Gastrocnemius medialis (tissue), 4 donors: ENCODE measurements at places on chromosomes 2 and 18.

- H3K27ac ChIP-seq: no peak overlapping the region
- H3K4me1 ChIP-seq: peaks cover 5% of the 10 kb centered on the region
- no peaks in the 10 kb centered on the region for H3K36me3 ChIP-seq
- no peak for DNase-seq
Measured at GRCh38 chr2:31404827-31405226, 9.7 kb downstream of the XDH start.

DNA sequence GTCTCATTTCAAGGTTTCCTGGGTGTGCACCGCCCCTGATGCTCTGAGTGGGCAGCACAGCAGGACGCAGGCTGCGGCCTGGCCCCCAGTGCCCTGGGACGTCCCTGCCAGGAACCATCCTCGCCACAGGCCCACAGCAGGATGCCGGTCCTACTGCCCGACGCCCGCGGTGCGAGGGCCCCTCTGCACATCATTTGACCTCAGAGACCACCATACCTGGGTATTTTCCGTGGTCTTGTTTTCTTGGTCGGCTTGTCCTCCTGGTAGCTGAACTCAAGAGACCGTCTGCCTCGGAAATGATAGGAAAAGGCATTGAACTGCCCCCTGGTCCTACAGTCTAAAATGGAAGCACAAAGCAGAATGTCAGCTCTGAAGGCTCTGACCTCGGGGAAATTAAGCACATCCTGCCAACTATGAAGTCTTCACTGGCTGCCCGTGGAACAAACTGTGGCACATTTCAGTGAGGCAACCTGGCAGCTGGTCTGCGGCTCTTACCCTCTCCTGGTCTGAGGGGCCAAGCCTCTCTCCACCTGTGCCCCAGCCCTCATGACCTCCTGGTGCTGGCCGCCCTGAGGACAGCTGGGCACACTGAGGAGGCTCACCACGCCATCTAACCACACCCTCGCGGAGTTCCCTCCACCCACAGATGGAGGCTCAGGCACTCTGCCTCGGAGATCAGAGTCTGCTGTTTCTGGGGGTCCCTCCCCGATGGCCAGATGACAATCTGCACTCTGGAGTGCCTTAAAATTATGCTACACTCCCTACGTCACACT is 105.0 kb downstream of the PXDN start:
- no peak overlapping the region for H3K27ac ChIP-seq
- no peaks in the 10 kb centered on the region for H3K4me1 ChIP-seq
- no peaks in the 10 kb centered on the region for H3K27me3 ChIP-seq
- no peaks in the 10 kb centered on the region for H3K36me3 ChIP-seq
- no peak overlapping the region for H3K4me3 ChIP-seq
- no peak for DNase-seq

- no peaks in the 10 kb centered on the region for H3K36me3 ChIP-seq
- H3K27me3 ChIP-seq: peaks cover 31% of the 10 kb centered on the region
- H3K27ac ChIP-seq: no peak overlapping the region
- peaks cover 7% of the 10 kb centered on the region for H3K4me1 ChIP-seq
Measured at GRCh38 chr2:86785456-86785855, 5.3 kb downstream of the CD8A start.

- H3K27ac ChIP-seq: no peak overlapping the region
- no peaks in the 10 kb centered on the region for H3K27me3 ChIP-seq
- no peak overlapping the region for H3K4me3 ChIP-seq
- peaks cover 22% of the 10 kb centered on the region for H3K4me1 ChIP-seq
- peaks cover 2% of the 10 kb centered on the region for H3K36me3 ChIP-seq
- DNase-seq: no peak
Measured at GRCh38 chr18:79503406-79503805, 107.7 kb downstream of the NFATC1 start.
